ENCODE measurements at places on chromosomes 3 and 15.

GRCh38 chr3:145716519-145716918, 444.5 kb downstream of the PLOD2 start:
- no peak overlapping the region for H3K4me3 ChIP-seq
- no peaks in the 10 kb centered on the region for H3K27me3 ChIP-seq
- no peaks in the 10 kb centered on the region for H3K36me3 ChIP-seq
- no peak overlapping the region for H3K27ac ChIP-seq
- DNase-seq: no peak
- no peaks in the 10 kb centered on the region for H3K4me1 ChIP-seq

DNA sequence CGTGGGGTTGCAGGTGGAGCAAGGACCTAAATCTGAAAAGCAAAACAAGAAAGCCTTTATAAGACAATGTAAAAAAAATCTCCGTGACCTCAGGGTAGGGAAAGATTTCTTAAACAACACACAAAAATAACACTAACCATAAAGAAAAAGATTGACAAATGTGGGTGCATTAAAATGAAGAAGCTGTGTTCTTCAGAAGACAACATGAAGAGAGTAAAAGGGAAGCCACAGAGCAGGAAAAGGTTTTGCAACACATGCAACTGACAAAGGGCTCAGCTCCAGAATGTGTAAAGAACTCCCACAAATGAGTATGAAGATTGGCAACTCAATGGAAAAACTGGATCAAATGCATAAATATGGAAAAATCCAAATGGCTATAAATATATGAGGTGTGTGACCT, 74.2 kb downstream of the MAGEF1 start:
- DNase-seq: no peak
- no peak overlapping the region for H3K4me3 ChIP-seq
- no peak overlapping the region for H3K27ac ChIP-seq
- peaks cover 9% of the 10 kb centered on the region for H3K27me3 ChIP-seq
- peaks cover 2% of the 10 kb centered on the region for H3K4me1 ChIP-seq

GRCh38 chr15:68730471-68730919, 90.2 kb downstream of the ANP32A start:
- peaks cover 3% of the 10 kb centered on the region for H3K36me3 ChIP-seq
- no peak overlapping the region for H3K4me3 ChIP-seq
- peaks cover 42% of the 10 kb centered on the region for H3K4me1 ChIP-seq

DNA sequence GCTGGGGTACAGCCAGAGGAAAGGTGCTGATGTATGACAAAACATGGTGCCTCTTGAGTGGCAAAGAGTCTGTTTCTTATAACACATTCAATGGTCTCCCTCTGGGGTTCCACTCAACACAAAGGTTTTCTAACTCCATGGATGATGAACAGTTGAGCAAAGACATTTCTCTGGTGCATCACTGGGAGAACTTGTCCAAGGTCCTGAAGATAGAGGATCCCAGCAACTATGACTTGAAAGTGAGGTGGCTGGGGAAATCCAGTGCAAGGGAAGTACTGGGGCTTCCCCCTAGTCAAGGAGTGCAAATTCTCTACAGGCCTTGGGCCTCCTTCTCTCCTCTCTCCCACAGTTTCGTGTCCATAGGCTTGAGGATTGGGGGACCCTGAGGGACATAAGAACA, 431.1 kb downstream of the WDR72 start:
- no peaks in the 10 kb centered on the region for H3K36me3 ChIP-seq
- H3K27me3 ChIP-seq: peaks cover 2% of the 10 kb centered on the region
- H3K4me1 ChIP-seq: peaks cover 10% of the 10 kb centered on the region
- no peak overlapping the region for H3K27ac ChIP-seq
- DNase-seq: no peak
- no peak overlapping the region for H3K4me3 ChIP-seq

DNA sequence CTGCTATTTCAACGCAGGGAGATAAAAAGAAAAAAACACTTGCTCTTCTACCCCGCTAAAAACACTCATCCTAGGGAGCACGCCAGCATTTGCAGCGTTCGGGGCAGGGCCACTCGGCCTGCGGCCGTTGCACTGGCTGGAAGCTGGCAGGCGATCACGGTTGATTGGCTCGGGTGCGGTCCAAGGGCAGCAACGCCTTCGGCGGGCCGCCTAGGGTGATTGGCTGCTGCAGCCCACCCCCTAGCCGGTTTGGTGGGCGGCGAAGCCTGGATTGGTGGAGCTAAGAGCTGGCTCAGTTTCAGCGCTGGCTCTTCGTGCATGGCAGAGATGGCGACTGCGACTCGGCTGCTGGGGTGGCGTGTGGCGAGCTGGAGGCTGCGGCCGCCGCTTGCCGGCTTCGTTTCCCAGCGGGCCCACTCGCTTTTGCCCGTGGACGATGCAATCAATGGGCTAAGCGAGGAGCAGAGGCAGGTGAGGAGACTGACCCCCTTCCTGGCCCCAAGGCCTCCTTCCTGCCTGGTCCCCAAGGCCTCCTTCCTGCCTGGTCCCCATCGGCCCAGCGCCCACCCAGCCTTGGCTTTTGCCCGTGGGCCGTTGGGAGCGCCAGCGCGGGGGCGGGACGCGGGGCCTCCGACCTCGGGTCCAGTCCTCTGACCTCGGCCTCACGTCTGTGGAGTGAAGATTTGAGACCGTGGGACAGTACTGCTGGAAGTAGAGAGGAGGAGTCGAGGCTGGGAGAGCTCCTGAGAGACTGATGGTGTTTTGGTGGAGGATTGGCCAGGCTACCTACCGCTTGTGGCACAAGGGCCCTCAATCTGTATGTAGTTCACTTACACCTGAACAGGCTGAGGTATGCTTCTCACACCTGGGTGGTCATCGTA, at the start of gene IVD:
IVD (plus strand) TSS at position 295 of the 881 bp plus-strand sequence; CDS start at position 328, 33 bp downstream.
- peak within 1 kb of the TSS; percentile 30 for H3K27ac ChIP-seq
- DNase-seq: peak; percentile 93
- peak within 1 kb of the TSS; percentile 84 for H3K4me3 ChIP-seq

GRCh38 chr3:129973853-129974563, 512 bp upstream of the TRH start:
- peak overlapping the region; percentile 82 for H3K4me3 ChIP-seq
- H3K27me3 ChIP-seq: peaks cover 21% of the 10 kb centered on the region
- no peaks in the 10 kb centered on the region for H3K36me3 ChIP-seq
- H3K4me1 ChIP-seq: peaks cover 16% of the 10 kb centered on the region

- H3K4me3 ChIP-seq: peak overlapping the region; percentile 26
- H3K27me3 ChIP-seq: peaks cover 4% of the 10 kb centered on the region
- H3K36me3 ChIP-seq: peaks cover 21% of the 10 kb centered on the region
- peaks cover 49% of the 10 kb centered on the region for H3K4me1 ChIP-seq
- no peak overlapping the region for H3K27ac ChIP-seq
Observed at GRCh38 chr15:66755298-66756068, 53.4 kb downstream of the SMAD6 start.

DNA sequence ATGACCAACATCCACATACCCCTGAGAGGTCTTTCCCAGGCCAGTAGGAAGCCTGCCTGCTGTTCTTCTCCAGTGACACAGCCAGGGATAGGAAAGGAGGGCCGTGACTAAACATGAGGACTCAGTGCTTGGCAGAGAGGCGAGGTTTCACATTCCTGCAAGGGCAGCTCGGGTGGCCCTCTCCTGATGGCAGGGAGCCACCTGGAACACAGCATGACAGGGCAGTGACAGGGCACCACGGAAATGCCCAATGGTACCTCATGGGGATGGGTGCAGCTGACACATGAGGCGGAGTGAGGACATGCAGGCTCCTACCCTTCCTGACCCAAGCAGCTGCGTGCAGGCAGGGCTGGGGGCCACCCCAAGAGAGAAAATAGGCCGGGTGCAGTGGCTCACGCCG, 7.4 kb upstream of the TGM5 start:
- H3K27ac ChIP-seq: no peak overlapping the region
- H3K36me3 ChIP-seq: peaks cover 8% of the 10 kb centered on the region
- peaks cover 3% of the 10 kb centered on the region for H3K4me1 ChIP-seq
- peaks cover 7% of the 10 kb centered on the region for H3K27me3 ChIP-seq

- H3K36me3 ChIP-seq: peaks cover 8% of the 10 kb centered on the region
- peaks cover 23% of the 10 kb centered on the region for H3K4me1 ChIP-seq
- peaks cover 2% of the 10 kb centered on the region for H3K27me3 ChIP-seq
- DNase-seq: no peak
- H3K4me3 ChIP-seq: no peak overlapping the region
Observed at GRCh38 chr3:129506231-129506742, 22.2 kb upstream of the RHO start.

DNA sequence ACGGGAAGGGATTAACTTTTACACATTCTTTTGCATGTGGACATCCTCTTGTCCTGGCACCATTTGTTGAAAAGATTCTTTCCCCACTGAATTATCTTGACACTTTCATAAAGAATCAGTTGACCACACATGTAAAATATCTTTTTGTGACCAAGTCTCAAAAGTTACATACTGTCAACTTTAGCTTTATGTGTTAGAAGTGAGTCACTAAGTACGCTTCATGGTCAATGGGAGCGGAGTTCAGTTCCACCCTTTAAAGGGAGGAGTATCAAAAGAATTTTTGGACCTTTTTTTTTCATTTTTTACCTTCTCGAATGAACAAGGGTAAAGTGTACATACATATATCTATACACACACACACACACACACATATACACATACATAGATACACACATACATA, 35.4 kb downstream of the MAPK6 start:
- no peak for DNase-seq
- H3K4me1 ChIP-seq: no peaks in the 10 kb centered on the region
- no peak overlapping the region for H3K27ac ChIP-seq

DNA sequence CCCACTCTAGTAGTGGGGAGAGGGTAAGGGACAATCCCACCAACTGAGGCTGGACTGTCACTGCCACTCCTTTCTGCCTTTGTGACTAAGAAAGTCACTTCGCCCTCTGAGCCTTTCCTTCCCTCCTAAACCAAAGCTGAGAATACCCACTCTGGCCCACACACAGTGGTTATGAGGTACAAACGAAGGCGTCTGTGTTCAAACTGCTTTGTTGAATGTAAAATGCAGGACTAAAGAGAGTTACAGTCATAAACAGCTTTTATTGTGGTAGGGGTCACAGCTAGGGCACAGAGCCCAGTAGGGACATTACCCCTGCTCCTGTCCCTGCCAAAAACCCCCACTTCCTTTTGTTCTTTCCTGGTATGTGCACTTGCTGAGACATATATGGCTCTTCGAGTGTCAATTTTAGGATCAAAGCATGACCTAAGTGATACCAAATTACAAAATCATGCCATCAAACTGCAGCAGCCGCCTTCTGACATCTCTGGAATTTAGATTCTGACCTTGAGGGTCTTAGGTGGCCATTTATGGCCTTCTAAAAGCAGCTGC, 45.1 kb downstream of the CTDSPL start:
- H3K27ac ChIP-seq: no peak overlapping the region
- H3K4me3 ChIP-seq: no peak overlapping the region
- peaks cover 10% of the 10 kb centered on the region for H3K36me3 ChIP-seq
- peaks cover 6% of the 10 kb centered on the region for H3K27me3 ChIP-seq
- DNase-seq: no peak

GRCh38 chr15:78284758-78285157, 14.7 kb downstream of the SKIC8 start:
- DNase-seq: no peak
- no peak overlapping the region for H3K27ac ChIP-seq
- H3K4me1 ChIP-seq: no peaks in the 10 kb centered on the region
- peaks cover 3% of the 10 kb centered on the region for H3K27me3 ChIP-seq
- peaks cover 18% of the 10 kb centered on the region for H3K36me3 ChIP-seq

GRCh38 chr3:153052096-153052460, 109.9 kb upstream of the RAP2B start:
- H3K4me3 ChIP-seq: no peak overlapping the region
- H3K27me3 ChIP-seq: peaks cover 4% of the 10 kb centered on the region

DNA sequence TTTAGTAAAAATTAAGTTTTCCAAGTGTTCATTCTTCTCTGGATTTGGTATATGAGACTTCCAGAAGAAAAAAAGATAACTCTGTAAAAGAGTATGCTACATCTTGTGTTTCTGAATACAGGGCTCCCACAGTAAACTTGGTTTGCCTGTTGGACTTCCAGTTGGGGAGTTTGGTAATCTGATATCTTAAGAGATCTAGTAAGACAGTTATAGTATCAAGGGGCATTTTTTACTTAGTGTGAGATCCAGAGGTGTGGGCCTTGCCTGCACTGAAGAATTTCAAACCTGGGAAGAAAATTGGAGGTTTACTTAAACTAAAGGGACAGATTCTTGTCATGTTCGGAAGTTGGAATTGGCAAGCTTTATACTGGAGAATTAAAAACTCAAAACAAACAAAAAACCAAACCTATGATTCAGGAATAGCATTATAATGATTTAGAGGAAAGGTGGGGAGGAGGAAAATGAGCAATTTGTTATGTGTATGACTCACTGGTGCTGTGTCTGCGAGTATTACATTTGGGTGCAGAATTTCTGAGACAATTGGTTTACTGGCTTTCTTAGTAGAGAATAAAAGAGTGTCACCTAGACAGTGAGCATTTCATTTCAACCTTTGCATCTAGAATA, 58.9 kb upstream of the ULK4 start:
- H3K27ac ChIP-seq: no peak overlapping the region
- no peaks in the 10 kb centered on the region for H3K36me3 ChIP-seq
- no peak overlapping the region for H3K4me3 ChIP-seq
- H3K27me3 ChIP-seq: peaks cover 3% of the 10 kb centered on the region

DNA sequence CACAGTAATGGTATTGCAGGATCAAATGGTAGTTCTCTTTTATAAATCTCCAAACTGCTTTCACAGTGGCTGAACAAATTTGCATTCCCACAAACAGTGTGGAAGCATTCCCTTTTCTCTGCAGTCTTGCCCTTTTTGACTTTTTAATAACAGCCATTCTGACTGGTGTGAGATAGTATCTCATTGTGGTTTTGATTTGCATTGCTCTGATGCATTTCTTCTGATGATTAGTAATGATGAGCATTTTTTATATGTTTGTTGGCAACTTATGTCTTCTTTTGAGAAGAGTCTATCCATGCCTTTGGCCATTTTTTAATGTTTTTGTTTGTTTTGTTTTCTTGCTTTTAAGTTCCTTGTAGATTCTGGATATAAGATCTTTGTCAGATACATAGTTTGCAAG, 316.1 kb upstream of the TMCO5A start:
- H3K27me3 ChIP-seq: peaks cover 2% of the 10 kb centered on the region
- no peak overlapping the region for H3K27ac ChIP-seq
- H3K4me3 ChIP-seq: no peak overlapping the region
- no peaks in the 10 kb centered on the region for H3K4me1 ChIP-seq

- no peaks in the 10 kb centered on the region for H3K4me1 ChIP-seq
- H3K27ac ChIP-seq: no peak overlapping the region
- no peak overlapping the region for H3K4me3 ChIP-seq
- DNase-seq: no peak
- H3K27me3 ChIP-seq: no peaks in the 10 kb centered on the region
Observed at GRCh38 chr3:162540421-162540820, 1043.8 kb downstream of the OTOL1 start.

- H3K4me1 ChIP-seq: peaks cover 8% of the 10 kb centered on the region
- no peak for DNase-seq
- H3K27ac ChIP-seq: no peak overlapping the region
- H3K27me3 ChIP-seq: no peaks in the 10 kb centered on the region
Observed at GRCh38 chr15:92092289-92093105, 239.0 kb downstream of the SLCO3A1 start.

All from endothelial cell (in vitro differentiated cells).